ENCODE measurements at places on chromosomes 13 and 19.
A peak's percentile ranks its signal among the peaks of the same experiment; 100 is the strongest.

DNA sequence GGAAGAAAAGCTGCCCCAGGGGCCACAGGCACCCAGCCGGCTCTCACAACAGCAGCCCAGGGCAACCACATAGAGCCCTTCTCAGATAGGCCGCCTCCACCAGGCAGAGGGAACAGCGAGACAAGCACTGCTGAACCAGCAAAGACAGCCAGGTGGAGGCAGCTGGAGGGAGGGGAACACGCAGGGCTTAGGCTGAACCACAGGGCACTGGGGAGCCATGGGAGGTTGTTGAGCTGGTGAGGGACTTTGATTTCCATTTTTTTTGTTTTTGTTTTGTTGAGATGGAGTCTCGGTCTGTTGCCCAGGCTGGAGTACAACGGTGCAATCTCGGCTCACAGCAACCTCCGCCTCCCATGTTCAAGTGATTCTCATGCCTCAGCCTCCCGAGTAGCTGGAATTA lies 3.5 kb downstream of the GAMT start:
- no peak for DNase-seq

DNA sequence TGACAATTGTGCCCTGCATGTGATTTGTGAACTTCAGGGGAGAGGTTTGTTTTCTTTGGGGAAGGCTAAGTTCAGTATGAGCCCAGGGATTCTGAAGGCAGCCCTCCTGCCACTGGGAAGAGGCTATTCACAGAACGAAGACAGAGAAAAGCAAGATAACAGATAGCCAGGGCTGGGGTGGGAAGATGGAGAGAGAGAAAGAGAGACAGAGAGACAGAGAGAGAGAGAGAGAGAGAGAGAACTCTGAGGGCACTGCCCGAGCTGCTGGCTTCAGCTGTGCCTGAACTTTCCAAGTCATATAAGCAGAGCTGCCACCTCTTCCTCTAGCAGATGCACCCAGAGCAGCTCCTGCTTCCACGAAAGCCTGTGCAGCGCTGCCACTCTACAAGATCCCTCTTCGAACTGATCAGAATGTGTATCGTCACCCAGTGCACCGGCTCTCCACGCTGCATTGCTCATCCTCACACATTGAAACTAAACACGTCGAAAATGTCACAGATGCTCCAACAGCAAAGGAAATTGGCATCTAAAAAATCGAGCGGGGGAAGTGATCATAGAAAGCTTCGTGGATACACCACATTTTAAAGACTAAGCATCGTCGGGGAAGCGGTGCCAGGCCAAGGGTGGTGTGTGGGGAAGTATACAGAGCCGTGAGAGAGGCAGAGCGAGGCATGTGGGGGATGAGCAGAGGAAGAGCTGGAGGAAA lies 81.8 kb upstream of the SIAH3 start:
- no peak for DNase-seq

GRCh38 chr19:28949535-28949934 lies 263.4 kb downstream of the UQCRFS1 start:
- DNase-seq: no peak

GRCh38 chr13:88802886-88803285 lies 1131.7 kb downstream of the SLITRK5 start:
- DNase-seq: no peak

DNA sequence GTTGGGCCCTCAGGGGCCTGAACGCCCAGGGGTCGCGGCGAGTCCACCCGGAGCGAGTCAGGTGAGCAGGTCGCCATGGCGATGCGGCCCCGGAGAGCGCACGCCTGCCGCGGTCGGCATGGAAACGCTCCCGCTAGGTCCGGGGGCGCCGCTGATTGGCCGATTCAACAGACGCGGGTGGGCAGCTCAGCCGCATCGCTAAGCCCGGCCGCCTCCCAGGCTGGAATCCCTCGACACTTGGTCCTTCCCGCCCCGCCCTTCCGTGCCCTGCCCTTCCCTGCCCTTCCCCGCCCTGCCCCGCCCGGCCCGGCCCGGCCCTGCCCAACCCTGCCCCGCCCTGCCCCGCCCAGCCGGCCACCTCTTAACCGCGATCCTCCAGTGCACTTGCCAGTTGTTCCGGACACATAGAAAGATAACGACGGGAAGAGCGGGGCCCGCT lies at the start of gene CCNA1:
CCNA1 (plus strand) TSS at position 390 of the 439 bp plus-strand sequence. CDS start 562 bp downstream, outside the sequence.
- peak; percentile 55 for DNase-seq

GRCh38 chr13:32261567-32261966 lies 53.6 kb downstream of the ZAR1L start:
- peak; percentile 89 for DNase-seq

DNA sequence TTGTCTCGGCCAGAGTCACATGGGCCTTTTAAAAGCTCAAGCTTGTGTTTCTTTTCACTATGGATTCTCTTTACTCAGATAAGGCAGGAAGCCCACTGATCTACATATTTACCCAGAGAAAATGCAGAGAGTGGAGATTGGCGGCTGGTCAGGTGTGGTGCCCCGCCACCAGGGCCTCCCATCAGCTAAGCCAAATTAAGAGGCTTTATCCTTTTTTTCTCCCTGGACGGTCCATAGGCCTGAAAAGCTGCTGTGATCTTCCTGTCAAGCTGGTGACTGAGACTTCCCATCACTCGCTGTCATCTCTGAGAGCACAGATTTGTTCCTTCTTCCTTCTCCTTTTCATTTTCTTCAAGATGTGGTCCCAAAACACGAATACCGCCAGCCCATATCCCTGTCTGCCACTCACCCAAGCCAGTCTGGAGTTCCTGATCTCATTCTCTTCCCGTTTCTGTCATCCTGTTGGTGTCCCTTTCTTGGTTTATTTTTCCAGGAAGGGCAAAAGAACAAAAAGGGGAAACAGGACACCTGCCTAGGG lies 1.9 kb downstream of the SAFB start:
- DNase-seq: no peak

GRCh38 chr19:1914826-1915341 lies 9.7 kb downstream of the ADAT3 start:
- DNase-seq: no peak

DNA sequence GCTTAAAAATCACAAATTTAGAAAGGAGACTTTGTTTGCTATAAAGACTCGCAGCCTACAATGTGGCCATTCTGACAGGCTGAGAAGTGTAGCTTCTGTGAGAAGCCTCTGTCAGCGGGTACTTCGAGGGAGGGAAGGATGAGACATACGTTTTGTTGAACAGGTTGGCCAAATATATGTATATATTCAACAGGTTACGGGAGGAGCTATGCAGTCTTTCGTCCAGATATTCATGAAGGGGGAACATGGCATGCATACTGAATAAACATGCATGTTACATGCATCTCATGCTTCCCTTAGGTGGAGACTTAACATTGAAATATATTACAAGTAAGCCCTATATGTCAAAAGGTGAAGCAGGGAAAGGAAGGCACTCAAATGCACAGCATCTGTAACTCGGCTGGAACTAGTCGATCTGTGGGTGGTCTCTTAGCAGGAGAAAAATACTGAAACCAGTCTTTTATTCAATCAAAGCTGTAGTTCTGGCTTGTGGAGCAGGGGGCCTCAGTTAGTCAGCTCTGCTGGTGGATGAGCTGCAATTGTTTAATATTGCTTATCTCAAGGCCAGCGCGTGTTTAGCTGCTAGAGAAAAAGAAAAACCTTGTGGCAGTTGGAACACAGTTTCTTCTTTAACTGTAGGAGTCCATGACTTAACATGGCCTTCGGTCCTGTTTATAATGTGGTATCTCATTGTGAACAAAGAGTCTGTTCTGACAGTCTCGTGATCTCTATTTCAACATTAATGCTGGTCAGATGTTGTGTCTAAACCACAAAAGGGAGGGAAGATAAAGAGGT lies 94.3 kb downstream of the FAM216B start:
- no peak for DNase-seq

DNA sequence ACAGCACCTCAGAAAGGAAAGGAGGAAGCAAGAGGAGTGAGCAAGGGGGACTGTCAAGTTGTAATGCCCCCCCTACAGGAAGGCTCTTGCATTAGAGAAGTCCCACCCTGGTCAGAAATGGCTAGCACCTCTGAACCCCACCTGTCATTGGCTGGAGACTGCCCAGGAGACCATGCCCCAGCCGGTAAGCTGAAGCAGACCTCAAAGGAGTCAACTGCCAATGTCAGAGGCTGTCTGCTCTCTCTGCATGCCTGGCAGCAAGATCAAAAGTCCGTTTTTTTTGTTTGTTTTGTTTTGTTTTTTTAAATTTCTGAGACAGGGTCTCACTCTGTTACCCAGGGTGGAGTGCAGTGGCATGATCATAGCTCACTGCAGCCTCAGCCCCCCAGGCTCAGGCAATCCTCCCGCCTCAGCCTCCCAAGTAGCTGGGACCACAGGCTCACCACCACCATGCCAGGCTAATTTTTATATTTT lies 8.1 kb upstream of the BCL3 start:
- DNase-seq: no peak

- no peak for DNase-seq
Observed at GRCh38 chr19:38285567-38285966, 18.5 kb upstream of the C19orf33 start.

DNA sequence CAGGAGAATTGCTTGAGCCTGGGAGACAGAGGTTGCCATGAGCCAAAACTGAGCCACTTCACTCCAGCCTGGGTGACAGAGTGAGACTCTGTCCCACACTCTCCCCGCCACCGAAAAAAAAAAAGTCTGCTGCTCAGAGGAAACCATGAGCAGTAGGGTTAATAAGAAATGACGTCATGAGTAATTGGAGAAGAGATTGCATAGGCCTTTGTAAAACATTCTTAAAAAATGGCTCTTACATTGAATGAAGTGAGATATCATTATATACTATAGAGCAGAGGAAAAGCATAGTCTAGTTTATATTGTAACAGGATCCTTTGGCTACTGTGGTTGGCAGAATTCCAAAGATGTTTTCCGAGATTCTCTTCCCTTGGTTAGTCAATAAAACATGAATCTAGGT lies 228.2 kb downstream of the PCDH20 start:
- DNase-seq: no peak

- DNase-seq: no peak
Observed at GRCh38 chr19:45403781-45404556, 900 bp downstream of the PPP1R13L start.

DNA sequence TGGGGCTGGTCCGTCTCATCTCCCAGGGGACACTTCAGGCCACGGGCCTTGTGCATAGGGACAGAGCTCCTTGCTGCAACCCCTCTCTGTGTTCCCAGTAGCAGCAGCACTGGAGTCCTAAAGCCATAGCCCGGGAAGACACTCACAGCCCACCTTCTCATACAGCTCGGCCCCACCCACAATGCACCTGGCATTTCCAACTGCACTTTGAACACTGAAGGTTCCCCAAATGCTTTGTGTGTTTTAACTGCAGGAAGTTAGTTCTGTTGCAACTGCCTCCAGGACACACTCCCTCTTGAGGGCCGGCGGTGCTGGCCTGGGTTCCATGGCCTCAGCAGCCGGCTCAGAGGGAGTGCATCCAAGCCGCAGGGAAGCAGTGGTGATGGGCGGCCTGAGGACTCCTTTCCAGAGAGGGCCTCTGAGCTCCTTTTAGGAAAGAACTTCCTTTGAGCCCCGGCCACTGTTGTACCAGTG lies 22.7 kb upstream of the TMEM255B start:
- DNase-seq: peak; percentile 60

DNA sequence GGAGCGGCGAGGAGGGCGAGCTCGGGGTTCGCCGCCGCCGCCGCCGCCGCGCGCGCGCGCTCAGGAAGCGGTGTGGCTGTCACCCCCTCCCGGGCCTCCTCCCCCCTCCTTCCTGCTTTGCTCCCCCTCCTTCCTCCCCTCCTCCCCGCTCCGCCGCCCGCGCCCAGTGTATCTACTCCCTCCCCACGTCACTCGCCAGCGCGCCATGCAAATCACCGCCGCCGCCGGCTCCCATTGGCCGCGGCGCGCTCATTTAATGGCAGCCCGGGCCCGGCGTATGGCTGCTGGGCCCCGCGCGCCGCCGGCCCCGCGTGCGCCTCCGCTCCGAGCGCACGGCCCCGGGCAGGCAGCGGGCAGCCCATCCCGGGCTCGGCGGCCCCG lies 335 bp upstream of the SOX1 start:
- DNase-seq: peak; percentile 54

- no peak for DNase-seq
Observed at GRCh38 chr13:67726979-67727378, 496.8 kb upstream of the PCDH9 start.

DNA sequence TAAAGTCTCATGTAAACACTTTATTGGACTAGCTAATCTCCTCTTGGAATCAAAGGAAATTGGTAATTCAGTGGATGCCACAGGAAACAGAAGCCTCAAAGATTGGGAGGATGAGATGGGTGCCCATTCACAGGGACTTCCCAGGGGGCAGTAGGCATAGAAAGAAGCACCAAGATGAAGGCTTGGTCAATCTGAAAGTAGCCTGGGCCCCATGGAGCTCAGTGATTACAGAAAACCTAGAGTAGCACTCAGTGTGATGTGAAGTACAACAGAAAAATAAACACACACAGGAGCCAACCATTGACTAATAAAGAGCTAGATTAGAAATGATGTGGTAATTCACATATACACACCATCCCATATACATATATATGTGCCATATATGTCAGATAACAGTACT lies 560.6 kb downstream of the TBC1D4 start:
- no peak for DNase-seq

DNA sequence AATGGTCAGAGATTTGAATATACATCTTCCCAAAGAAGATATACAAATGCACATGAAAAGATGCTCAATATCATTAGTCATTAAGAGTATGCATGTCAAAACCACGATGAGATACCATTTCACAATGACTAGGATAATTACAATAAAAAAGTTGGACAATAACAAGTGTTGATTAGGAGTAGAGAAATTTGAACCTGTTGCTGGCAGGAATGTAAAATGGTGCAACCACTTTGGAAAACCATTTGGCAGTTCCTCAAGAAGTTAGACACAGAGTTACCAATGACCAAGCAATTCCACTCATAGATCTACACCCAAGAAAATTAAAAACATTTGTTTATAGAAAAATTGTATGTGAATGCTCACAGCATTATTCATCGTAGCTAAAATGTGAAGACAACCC lies 33.2 kb upstream of the STARD13 start:
- DNase-seq: no peak

- DNase-seq: no peak
Observed at GRCh38 chr19:13441810-13442512, 64.3 kb downstream of the CACNA1A start.

DNA sequence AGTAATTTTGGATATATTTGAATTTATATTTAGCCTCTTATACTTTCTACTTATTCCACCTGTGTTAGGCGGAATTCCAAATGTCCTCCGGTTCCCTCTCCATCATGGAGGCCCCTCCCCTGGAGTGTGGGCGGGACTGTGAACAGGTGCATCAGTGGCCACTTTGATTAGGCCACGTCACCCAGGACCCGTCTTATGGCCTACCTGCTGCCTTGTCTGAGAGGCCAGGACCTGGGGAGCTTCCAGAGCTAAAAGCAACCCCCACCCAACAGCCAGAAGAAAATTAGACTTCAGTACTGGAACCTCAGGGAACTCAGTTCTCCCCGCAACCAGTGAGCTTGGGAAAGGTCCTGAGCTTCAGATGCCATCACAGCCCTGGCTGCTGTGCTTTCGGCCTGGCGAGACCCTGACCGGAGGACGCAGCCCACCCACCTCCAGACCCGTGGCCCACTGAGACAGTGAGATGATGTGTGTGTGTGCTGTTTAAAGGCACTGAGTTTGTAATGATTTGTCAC lies 200.2 kb upstream of the SOX1 start:
- DNase-seq: no peak

DNA sequence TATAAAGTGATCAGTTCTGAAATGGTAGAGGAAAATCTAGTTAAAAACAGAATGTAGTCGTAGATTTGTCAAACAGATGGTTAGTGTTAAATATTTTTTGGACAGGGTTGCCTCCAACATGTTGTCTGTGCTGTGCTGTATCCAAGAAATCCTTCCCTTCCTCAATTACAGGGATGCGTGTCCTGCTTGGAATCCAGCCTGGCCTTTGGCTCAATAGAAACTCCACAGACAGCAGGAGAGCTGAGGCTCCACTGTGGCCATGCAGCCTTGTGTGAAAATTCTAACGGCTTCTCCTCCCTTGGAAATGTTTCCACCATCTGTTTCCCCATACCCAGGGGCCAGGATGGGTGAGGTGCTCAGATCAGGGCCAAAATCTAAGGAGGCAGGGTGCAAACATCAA lies 67.7 kb upstream of the USP29 start:
- no peak for DNase-seq

All from posterior cingulate gyrus (tissue), 11 donors.